ENCODE measurements at places on chromosomes 7 and 10.

- no peak for DNase-seq
Measured at GRCh38 chr7:47492716-47493325, 89.1 kb downstream of the TNS3 start.

DNA sequence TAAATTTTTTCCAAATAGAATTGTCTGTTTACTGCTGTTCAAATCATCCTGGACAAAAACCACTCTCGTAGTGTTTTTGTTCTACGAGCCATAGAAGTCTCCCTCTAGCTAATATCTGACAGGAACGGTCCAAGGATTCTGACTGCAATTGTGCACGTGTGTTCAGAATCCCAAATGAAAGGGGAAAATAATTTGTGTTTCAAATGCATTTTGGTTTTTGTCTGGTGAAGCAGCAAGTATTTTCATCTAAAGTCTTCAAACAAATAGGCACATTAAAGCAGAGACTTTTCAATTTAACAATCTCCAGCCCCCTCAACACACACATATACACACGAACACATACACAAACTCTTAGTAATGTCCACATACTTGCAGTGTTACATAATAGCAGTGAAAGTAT, 475 bp downstream of the NEUROD6 start:
- DNase-seq, result no peak

GRCh38 chr10:58518775-58519174, 6.1 kb downstream of the BICC1 start:
- no peak for DNase-seq

- DNase-seq, result no peak
Measured at GRCh38 chr10:27986821-27987220, 12.1 kb downstream of the ODAD2 start.

DNA sequence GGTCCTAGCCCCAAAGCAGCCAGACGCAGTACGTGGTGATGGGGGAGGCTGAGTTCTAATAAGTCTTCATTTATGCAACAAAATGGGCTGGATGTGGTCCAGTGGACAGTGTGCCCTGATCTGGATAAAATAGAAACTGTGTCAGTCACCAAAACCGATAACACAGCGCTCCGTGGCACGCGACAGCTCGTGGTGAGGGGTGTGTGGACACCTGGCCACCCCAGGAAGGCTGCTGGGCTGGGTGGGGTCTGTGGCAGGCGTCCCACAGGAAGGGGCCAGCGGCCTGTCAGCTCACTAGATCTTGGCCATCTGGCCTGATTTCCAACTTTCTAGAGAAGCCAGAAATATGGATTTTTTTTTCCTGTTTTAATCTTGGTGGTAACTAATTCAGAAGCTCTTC, 17.0 kb downstream of the FAM20C start:
- DNase-seq, result no peak

- no peak for DNase-seq
Measured at GRCh38 chr7:150739033-150739432, 1.8 kb downstream of the GIMAP5 start.

DNA sequence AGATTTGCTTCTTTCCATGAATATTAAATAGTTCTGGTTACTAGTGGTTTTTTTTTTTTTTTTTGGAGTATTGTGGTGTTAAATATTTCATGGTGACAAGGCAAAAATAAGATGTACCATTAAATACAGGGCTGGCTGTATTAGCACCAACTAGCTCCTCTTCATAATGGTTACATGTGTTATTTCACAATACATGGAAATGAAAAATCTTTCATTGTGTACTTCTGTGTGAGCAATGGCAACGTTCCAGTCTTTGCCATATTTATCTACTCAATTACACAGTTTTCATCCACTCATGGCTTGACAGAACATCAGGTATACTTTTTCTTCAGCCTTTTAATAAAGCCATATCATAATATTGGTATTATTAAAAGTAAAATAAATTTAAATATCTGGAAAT, 394.7 kb upstream of the GRM3 start:
- DNase-seq, result no peak

DNA sequence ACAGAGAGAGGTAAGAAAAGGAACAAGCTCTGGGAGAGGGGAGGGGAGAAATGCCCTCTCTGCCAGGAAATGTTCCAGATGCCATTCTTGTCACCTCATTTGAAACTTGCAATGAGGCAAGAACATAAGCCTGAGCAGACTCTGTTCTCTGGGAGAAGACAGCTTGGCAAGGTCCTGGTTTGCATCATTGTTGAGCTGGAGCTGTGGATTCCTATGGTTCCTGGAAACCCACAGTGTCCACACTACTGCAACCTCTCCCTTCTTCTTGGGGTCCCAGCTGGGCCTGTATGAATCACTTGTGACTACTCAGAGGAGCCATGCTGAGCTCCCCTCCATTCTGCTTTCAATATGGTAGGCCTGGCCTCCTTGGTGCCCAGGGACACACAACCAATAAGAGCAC, 60.8 kb upstream of the HECTD2 start:
- peak; percentile 94 for DNase-seq

- no peak for DNase-seq
Measured at GRCh38 chr10:3691482-3691881, 93.5 kb downstream of the KLF6 start.

- DNase-seq, result no peak
Measured at GRCh38 chr7:135772639-135773222, 24.1 kb upstream of the FAM180A start.

DNA sequence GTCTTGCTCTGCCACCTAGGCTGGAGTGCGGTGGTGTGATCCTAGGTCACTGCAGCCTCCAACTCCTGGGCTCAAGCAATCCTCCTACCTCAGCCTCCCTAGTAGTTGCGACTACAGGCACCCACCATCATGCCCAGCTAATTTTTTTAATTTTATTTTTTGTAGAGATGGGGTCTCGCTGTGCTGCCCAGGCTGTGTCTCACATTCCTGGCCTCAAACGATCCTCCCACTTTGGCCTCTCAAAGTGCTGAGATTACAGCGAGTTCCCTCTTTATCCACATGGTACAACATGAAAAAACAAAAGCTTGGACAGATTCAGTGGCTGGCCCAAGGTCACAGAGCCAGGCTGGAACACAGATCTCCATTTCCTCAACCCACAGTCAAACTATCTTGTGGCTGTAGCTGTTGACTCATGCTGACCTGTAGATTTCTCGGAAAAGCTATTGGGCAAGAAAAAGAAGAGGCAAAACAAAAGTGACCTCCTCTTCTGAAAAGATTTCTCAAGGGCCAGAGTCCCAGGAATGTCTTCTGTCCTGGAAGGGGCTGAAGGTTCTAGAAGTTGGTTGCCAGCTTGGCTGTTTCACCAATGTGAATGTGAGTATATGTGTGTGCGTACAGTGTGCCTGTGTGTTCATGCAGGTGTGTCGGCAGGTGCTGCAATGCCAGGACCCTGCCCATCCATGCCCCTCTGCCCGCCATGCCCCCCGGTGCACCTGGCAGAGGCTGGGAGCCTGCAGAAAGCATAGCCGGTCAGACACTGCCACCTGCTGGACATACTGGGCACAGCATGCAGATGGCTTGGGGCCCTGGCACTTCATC, 28.4 kb downstream of the TMEM130 start:
- DNase-seq, result peak; percentile 69

Measured in GM04503 (cell line).